ENCODE measurements at places on chromosomes 11 and 22.

- no peak for DNase-seq
Measured at GRCh38 chr11:130763087-130763980, 152.9 kb downstream of the SNX19 start.

DNA sequence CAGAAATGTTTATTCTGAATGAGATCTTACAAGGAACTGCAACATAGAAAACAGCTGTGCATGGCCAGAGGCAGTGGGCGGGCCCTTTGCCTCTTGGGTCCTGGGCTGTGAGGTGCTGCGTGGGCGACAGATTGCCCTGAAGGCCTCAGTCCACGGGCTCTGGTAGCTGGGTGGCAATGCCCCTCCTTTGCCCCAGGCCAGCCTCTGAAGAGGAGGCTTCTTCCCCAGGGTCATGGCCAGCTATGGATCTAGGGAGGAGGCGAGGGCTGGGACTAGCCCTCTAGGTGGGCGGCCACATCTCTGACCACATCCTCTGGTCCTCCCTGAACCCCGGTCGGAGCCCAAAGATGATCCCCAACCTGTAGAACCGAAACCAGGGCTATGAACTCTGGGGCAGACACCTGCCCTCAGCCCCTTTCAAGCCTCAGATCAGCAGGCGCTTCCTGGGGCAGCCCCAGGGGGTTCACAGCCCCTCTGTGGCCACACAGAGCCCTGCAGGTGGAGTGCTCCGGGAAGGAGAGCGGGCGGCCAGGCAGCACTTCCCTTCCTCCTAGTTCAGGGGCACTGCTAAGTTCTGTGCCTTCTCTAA lies 6.6 kb upstream of the CDC42BPG start:
- DNase-seq, result no peak

- DNase-seq, result no peak
Measured at GRCh38 chr22:46463435-46464227, 73.8 kb downstream of the CELSR1 start.

DNA sequence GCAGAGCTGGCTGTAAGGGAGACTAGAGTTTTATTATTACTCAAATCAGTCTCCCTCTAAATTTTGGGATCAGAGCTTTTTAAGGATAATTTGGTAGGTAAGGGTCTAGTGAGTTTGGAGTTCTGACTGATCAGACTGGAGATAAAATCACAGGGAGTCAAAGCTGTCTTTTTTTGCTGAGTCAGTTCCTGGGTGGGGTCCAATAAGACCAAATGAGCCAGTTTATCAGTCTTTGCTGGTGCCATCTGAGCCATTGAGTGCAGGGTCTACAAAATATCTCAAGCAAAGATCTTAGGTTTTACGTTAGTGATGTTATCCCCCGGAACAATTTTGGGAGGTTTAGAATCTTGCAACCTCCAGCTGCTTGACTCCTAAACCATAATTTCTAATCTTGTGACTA lies 935.1 kb upstream of the RAG2 start:
- no peak for DNase-seq

DNA sequence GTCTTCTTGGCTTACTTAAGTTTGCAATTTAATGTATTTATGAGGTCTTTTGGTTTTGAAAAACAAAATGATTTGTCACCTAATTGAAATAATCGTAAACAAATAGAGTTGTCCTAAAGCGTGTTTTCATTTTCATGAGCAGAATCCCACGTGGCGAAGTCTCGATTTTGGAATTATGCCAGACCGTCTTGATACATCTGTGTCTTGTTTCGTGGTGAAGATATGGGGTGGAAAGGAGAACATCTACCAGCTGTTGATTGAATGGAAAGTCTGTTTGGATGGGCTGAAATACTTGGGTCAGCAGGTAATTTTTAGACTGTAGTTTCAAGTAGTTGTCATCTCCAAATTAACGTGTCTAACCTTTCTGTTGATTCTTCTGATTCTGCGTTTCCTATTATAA lies 64.7 kb downstream of the UVRAG start:
- DNase-seq, result no peak

DNA sequence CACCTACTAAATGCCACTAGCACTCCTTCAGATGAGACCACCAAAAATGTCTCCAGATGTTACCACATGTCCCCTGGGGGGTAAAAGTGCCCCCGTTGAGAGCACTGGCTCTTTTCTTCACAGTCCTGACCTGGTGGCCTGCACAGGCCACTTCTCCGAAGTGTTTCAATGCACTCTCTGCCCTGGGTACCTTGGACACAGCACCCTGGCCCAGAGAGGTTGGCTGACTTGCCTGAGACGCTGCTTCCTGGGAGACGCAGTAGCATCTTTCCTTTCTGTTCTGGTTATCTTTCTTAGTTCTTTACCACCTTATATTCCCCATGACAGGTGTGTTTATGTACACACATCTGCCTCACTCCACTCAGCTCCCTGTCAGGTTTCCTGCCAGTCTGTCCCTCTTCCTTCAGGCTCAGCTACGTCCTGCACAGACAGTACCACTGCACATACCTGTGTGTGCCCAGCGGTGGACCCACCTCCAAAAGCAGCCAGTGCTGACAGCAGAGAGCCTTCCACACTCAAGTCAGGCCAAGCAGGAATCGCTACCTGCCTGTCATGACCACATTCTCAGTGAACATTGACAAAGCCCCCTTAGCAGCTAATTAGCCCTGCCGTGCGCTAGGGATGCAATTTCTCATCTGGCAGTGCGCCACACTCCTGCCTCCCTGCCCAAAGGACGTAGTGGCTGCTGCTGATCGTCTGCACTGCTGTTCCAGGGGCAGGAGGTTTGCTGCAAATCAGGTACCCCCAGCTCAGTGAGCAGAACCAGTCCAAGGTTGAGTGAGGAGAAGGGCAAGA lies 39.0 kb downstream of the FAM83F start:
- no peak for DNase-seq

DNA sequence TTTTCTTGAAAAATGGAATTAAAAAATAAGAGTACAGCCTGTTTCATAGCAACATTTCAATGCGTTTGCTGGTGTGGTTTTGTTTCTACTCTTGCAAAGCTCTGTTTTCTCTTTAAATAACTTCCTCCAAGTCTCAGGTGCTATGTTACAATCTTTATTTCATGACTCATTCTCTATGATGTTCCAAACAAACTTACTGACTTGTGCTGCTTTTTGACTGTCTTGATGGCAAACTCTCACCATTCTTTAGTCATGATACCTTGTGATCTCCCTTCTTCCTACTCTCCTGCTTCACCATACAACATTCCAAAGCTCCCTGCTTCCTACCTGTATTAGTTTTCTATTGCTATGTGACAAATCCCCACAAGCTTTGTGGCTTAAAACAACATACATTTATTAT lies 166.1 kb downstream of the C11orf91 start:
- no peak for DNase-seq

- DNase-seq, result no peak
Measured at GRCh38 chr11:16226245-16226644, 130.1 kb downstream of the SOX6 start.

- no peak for DNase-seq
Measured at GRCh38 chr22:39353346-39353745, 3.6 kb downstream of the SYNGR1 start.

DNA sequence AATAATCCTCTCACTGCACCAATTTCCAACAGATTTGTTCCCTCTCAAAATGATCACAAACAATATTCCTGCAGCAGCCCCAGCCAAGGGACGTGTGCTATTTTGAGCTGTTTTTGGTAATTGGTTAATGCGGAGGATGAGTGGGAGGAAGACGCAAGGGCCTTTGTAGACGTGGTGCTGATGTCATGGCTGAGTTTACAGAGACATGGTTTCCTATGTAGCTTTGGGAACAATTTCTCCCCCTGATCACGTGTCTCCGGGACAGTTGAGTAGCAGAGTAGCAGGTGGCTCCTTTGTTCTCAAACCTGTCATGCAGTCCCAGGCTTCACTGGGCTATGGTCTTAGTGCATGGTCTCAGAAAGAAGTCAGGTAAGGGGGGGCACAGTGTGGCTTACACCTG lies 183.2 kb upstream of the NECTIN1 start:
- DNase-seq, result no peak

GRCh38 chr11:32387411-32387810 lies 47.9 kb downstream of the WT1 start:
- no peak for DNase-seq

GRCh38 chr11:35944503-35945136 lies 758 bp downstream of the LDLRAD3 start:
- no peak for DNase-seq

DNA sequence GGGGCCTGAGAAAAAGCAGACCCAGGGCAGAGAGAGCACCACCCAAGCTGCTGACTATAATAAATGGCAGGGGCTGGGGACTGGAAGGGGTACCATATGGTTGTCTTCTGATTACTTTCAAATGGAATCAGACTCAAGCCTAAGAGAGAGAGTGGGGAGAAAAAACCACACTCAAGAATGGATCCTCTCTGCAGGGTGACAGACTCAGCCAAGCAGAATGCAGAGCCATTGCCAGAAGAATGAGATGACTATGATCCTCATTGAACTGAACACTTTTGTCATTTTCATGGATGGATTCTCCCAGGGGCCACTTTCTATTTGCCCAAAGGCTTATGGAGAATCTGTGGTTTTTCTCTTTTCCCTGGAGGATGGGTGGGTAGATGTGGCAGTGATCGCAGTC lies 8.7 kb downstream of the UBASH3B start:
- DNase-seq, result no peak

Measured in KBM-7 (cell line).